Putamen (tissue), 1 donor: ENCODE measurements at places on chromosomes 7 and 10.

DNA sequence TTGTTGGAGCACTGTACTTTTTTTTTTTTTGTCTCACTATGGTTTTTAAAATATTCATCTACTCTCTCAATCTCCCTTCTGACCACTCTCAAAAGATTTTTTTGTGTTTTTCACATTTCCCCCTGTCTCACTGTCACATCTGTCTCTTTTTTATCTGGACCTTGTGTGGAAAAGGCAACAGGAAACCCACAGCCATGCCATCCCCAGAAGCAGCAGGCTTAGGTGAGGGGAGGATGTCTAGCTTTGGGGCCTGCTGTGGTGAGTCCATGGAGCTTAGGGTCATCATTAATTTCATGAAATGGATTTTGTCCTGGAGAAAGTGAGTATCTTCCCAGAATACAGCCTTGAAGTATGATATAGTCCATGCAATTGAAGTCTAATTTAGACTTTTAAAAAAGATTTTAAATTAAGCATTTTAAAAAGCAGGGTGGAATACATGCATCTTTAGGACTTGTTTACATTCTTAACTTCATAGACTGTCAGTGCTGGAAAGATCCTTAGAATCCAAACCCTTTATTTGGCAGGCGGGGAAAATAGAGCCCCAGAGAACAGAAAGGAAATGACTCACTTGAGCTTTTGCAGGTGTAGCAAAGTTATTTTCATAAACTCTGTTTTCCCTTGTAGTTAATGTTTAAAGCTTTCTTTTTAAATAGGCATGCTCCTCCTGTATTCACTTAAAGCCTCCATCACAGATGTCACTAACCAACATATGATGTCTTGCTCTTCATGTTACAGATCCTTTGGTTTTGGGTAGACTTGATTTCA lies 25.1 kb downstream of the MINDY4 start:
- no peak for DNase-seq

DNA sequence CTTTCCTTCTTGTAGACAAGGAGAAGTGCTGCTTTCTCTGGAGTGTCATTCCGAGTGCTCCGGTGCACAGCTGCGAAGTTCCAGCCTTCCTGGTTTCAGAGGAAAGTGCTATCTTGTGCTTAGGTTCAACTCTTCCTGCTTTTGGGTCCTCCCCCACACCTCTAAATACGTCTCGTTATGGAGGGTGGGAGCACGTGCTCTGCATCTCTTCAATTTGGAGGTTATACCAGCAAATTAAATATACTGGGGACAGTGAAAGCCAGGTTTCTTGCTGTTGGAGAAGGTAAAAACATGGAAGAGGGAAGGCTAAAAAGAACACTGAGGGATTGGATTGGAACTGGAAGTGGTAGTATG lies 2.4 kb upstream of the ESYT2 start:
- no peak for DNase-seq

DNA sequence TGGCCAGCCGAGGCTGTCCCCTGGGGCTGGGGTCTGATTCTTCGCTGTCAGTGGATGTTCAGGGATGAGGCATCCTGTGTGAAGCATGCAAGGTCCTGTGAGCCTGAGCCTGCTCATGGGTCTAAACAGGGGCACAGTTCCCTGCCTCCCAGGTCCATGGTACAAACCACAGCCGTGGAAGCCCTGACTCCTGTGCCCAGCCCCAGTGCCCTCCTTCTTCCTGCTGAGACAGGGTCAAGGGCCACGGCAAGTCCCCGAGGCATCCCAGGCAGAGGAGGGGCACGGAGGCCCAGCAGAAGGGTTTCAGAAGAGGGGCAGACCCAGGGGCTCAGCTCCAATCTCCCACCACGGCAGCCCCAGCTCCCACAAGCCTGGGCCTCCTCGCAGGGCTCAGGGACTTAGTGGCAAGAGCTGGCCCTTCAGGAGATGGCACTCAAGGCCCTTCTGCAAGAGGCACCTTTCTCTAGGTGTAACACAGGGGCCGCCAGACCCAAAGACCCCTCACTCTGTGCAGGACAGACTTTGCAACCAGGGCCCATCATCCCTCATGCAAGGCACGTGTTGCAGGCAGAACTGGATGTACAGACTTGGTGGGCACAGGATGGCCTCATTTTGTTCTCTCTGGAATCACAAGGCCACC lies 248.8 kb downstream of the TCERG1L start:
- no peak for DNase-seq

DNA sequence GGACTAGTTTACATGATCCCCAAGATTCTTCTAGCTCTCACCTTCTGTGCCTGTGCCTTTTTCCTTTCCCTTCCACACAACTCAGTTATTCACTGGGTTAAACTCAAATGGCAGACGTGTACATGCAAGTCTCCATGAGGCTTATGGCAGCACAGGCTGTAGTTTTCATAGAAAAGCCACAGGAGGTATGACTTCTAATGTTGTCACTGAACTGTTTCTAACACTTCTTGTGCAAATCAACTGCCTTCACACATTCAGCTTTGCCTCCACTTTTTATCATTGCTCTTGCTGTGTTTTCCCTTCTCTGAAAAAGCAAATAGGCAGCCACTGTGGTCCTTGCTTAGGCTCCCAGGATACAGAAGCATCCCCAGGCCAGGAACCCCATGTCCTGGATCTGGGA lies 5.3 kb upstream of the GIMAP5 start:
- DNase-seq: no peak

DNA sequence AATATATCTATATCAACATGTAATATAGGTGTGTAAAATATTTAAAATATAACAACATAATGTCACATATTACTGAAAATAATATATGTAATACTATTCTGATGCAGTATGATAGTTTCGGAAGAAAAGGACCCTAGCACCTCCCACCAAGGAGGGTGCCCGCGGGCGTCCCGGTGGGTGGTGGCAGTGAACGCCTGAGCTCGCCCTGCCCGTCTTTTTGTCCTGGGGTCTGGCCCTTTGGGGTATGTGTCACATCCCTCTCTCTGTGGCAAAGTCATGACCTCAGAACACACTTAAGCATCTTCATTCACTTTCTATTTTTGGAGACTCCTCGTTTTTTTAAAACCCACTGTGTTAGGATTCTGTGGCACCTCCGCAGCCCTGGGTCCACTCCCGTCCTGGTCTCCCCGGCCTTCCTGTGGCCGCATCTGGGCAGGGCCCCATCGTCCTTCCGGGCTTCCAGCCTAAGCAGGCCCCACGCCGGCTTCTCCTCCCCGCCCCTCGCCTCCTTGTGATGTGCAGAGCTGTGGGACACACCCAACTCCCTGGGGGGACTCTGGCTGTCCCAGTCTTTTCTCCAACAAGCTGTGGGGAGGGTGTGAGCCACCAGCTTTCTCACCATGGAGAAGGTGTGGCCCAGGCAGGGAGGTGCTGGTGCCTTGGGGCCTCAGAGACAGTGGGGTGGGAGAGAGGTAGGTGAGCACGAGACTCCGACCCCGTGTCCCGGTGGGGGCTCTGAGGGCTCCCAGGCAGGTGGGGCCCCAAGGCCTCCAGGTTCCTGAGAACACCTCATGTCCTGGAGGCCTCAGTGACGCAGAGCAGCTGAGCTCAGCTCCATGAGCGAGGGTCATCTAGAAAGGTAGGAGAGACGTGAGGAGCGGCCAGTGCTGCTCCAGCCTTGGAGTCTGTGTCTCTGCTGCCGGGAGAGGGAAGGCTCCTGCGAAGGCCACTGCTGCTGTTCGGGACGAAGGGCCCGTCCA lies 16.5 kb downstream of the PWWP2B start:
- DNase-seq: no peak

GRCh38 chr10:71408436-71409225 lies 11.9 kb downstream of the CDH23 start:
- no peak for DNase-seq

DNA sequence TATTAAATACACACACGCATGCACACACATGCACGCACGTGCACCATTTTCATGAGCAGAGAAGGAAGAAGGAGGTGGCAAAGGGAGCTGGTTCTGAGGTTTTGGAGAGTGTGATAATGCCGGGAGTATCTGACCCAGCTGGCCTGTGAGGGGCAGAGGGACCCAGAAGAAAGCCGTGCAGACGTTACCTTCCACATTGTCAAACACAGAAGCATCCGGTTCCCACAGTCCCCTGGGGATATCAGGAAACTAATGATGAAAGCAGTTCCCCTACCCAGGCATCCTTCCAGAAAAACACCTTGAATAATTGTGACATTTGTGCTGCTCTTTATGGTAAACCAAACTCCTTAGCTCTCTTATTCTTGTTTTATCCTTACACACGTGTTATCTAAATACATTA lies 85.7 kb upstream of the FAM180A start:
- DNase-seq: no peak

GRCh38 chr10:76311752-76312636 lies 880.6 kb downstream of the LRMDA start:
- DNase-seq: no peak

DNA sequence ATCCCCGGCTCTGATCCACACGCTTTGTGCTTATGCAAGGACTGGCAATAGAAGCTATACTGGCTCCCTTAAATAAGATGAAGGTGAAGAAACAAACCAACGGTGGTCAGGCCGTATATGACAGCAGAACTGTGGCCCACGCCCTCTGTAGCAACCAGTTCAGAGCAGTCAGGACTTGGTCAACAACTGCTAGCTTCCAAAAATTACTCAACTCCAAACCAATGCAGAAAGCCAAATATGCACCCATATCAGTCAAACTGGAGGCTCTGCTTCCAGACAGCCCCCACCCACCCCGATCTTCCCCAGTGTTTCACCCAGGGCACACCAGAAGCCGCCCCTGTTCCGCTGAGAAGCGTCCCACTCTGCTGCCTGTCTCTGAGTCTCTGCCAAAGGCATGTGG lies 222.3 kb upstream of the MGMT start:
- no peak for DNase-seq

DNA sequence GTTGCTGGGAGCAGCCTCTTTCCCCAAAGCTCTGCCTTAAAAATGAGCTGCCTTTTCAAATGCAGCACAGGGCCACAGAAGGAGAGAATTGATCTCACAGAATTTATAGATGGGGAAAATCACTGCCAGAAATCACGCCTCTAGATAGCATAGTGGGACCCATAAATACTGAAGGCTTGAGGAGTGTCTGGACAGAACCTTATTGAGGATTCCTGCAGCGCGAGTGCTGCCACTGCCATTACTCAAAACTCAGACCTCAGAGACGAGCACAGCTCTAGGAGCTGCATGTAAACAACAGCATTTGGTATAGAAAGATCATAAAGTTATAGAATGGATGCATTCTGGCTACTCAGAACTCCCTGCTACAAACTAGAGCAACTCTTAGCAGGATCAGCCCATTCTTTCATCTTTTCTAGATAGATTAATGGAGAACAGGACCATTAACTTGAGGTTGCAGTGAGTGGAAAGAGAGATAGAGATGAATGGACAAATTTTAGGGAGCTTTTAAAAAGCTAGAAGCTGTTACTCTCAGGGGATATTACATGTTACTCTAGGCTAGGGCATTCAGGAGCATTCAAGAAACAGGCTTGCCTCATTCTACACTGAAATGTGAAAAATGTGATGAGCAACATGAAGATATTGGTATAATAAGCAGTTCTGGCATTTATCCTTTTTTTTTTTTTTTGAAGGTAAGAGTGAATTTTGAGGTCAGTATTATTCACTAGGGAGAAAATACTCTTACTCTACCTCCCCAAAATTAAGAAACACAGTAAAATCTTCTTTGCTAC lies 267.2 kb upstream of the SLC26A5 start:
- no peak for DNase-seq

GRCh38 chr7:8363407-8364015 lies 69.9 kb upstream of the NXPH1 start:
- DNase-seq: no peak

- no peak for DNase-seq
Observed at GRCh38 chr7:5489991-5490536, 66.4 kb upstream of the TNRC18 start.

DNA sequence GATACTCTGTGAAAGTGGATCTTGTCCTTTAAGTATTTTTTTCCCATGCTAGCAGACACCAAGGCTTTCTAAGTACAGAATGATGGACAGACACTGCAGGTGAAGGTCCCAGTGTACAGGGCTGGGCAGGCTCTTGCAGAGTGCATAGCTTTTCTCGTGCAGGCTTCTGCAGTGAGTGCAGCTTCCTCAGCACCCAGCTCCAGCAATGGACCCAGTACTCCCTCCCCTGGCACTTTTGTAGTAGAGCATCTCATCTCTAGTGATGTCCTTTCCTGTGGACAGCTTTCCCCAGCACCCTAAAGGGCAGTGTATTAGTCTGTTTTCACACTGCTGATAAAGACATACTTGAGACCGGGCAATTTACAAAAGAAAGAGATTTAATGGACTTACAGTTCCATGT lies 104.3 kb downstream of the CUL2 start:
- DNase-seq: no peak

DNA sequence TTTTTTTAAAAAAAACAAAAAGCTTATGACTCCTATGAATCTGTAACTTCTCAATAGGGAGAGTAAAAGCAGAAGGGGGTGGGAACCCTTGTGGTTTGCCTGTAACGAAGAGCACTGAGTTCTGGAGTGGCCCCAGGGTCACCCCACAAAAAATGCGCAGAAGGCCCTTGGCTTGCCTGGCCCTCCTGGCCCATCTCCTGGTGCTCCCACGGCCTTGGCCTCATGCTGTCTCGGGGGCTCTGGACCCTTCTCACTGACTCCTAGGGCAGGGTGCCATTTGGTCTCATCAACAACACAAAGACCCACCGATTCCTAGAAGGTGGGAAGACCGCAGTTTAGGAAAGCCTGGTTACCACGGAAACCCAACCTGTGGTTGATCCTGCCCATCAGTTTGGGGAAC lies 40.8 kb downstream of the ZNF467 start:
- no peak for DNase-seq

DNA sequence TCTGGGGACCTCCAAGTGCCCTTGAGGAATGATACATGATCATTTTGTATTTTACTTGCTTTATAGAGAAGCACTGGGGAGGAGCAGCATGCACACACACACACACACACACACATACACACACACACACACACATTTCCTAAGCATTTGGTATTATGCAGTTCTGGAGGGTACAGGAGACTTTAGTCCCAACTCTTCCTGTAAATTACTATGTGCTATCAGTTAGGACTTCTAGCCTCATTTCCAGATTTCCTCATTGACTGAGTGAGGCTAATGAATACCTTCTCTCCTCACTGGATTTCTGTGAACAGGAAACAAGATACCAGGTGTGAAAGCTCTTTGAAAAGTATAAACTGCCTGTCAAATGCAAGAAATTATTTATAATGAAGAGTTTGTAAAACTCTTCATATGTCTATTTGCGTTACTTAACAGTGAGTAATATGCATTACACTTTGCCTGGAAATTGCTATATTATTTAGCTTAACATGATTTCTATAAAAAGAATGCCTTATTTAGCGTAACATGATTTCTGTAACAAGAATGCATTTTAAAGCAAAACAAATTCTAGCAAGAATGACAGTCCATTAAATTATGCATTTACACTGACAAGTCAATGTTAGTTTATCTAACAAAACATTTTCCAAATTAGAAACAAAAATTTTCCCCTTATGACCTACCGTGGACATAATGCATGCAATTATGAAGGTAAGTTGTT lies 34.2 kb downstream of the ACTA2 start:
- DNase-seq: no peak

- no peak for DNase-seq
Observed at GRCh38 chr7:158997471-158997870, 141.1 kb downstream of the DYNC2I1 start.

- DNase-seq: no peak
Observed at GRCh38 chr10:10043083-10043482, 974.6 kb upstream of the CELF2 start.

- DNase-seq: no peak
Observed at GRCh38 chr7:73809467-73809951, 21.3 kb upstream of the CLDN4 start.
